Astrocyte of the hippocampus (primary cell): ENCODE measurements at places on chromosomes 6 and 20.
A peak's percentile ranks its signal among the peaks of the same experiment; 100 is the strongest.

DNA sequence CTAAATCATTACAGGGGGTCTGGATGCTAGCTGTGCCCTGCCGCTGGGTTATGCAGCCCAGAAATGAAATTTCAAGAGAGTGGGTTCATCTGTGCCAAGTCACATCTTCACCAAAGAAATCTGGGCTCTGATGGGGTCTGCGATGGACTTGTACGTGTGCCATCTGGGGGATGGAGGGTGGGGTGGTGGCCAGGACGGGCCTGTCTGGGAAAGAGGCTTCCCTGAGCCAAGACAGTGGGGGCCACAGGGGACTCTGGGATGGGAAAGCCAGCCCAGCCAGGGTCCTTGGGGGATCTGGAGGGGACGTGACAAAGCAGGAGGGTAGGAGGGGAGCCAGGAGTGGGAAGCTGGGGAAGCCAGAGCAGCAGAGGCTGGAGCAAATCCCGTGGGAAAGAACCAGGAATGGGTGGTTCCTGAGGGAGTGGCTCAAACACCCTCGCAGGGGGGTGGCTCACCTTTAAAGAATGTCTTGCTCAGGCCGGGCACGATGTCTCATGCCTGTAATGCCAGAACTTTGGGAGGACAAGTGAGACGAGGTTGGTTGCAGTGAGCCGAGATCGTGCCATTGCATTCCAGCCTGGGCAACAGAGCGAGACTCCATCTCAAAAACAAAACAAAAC lies 36.3 kb upstream of the SULF2 start:
- DNase-seq: peak; percentile 39

- DNase-seq: no peak
These were observed 5.3 kb upstream of the UBD start for GRCh38 chr6:29564875-29565274.

DNA sequence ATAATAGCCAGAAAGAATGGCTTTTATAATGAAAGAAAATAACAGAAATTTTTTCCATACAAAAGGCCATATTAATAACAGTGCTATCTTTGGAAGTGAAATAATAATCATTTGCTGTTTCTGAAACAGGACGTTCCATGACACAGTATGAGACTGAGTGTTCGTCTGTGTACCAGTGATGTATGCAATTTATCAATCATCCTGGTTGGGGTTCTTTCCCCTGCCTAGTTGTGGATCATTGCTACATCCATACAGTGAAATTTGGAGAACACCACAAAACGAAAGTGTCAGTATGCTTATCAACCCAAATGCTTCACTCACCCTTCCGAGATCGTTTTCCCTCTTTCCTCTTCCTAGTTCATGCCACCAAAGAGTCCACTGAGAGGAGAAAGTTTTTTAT lies 151.4 kb upstream of the PRDM1 start:
- no peak for DNase-seq

DNA sequence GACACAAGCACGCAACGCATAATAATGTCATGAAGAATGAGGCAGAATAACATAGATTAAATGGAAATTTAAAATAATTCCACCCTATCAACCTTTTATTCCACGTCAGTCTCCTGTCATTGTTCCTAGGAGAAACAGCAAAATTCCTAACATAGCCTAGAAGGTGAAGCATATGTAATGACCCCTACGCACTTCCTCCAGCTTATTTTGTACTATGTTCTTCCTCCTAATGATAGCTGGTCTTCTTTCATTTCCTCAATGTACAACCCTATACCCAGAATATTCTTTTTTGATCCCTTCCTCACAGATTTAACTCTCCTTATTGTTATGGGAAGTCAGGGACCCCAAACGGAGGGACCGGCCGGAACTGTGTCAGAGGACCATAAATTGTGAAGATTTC lies 122.0 kb upstream of the CARMIL1 start:
- no peak for DNase-seq

GRCh38 chr6:44071670-44072451 lies 55.4 kb downstream of the MRPL14 start:
- peak; percentile 92 for DNase-seq

- no peak for DNase-seq
These were observed 57.4 kb upstream of the TTPAL start for GRCh38 chr20:44418069-44418905.

DNA sequence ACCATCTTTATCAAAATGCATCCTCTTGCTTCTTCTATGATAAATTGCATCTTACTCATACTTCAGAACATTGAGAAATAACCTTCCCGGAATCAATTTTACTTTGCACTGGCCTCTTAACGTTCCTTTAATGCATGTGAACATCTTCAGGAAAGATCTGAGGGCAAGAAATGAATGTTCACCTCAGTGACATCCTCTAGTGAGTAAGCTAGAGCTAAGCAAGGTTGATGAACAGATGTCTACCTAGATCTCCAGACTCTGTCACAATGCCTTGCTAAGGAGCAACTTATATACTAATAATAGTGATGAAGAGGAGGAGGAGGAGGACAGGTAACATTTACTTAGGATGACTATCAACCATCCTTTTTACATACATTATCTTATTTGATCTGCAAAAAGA lies 16.8 kb upstream of the HINT3 start:
- no peak for DNase-seq

GRCh38 chr20:6142348-6142993 lies 19.6 kb upstream of the FERMT1 start:
- peak; percentile 75 for DNase-seq
